CD4-positive, CD25-positive, alpha-beta regulatory T cell (primary cell): ENCODE measurements at places on chromosomes 1 and 21. TPM values are rescaled to one million over a fixed set of nuclear protein-coding genes. Genes with fewer than 3 reads are reported as not detected.

DNA sequence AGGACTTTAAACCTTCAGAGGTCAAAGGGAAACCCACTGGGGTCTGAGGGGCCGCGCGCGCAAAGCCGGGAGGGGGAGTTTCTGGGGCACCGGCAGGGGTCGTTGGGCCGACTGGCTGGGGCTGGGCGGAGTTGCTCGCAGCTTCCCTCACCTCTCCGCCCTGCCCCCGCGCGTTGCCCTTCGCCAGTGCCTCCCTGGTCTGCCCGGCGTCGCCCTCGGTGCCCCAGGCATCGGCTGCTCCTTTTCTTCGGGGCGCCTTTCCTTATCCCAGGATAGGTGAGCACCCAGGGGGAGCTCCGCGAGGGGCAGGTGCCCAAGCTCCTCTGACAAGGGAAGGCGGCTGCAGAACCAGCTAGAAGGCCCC lies 390 bp upstream of the NGF start:
- no peak for DNase-seq

GRCh38 chr1:238861342-238862066 lies 524.9 kb upstream of the CHRM3 start:
- DNase-seq = no peak

GRCh38 chr21:16199539-16199938 lies 469.8 kb downstream of the USP25 start:
- no peak for DNase-seq

- no peak for DNase-seq
Observed at GRCh38 chr1:84410328-84411095, 12.2 kb downstream of the DNASE2B start.

DNA sequence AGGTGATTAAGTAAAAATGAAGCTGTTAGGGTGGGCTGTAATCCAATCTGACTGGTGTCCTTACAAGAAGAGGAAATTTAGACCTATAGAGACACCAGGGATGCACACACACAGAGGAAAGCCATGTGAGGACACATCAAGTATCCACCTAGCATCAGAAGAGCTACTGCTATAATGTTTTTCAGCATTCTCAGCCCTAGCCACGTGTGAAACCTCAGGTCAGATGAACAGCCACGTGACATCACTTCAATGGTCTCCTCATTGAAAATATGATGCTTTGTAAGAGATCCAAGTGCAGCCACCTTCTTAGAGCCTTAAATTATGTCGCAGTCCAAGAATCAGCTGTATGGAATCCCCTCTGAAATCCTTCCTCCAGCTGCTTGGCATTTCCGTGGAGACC lies 65.1 kb downstream of the C1orf87 start:
- no peak for DNase-seq

GRCh38 chr1:223221686-223222085 lies 78.6 kb upstream of the TLR5 start:
- no peak for DNase-seq

GRCh38 chr1:172041102-172041501 lies 199.8 kb downstream of the DNM3 start:
- DNase-seq = no peak

DNA sequence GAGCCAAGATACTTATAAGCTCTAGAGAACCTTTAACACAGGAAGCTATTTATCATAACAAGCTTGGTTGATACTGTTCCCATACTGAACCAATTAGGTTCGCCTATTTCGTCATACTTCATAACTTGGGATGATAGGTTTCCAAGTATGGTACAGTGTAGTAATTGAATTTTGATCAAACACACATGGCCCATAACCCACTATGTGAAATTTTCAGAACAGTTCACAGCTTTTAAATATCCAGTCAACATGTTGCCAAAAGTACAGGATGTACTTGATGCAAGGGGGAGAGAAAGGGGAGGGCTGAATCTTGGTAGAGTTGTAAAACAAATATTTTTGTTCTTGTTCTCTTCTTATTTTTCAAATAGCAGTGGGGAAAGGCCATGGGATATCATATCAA lies 86.6 kb downstream of the TM2D1 start:
- DNase-seq = no peak

GRCh38 chr1:46755121-46755520 lies 36.2 kb upstream of the EFCAB14 start:
- DNase-seq = no peak

GRCh38 chr21:25836396-25836795 lies 101.6 kb downstream of the GABPA start:
- no peak for DNase-seq

- DNase-seq = no peak
Observed at GRCh38 chr21:43346551-43346950, 80.4 kb downstream of the SIK1 start.

- no peak for DNase-seq
Observed at GRCh38 chr1:213099682-213100399, 48.8 kb downstream of the RPS6KC1 start.

Gene CENPF
- polyA plus RNA-seq = 1.2 TPM

Gene TAF12
- 44.7 TPM for polyA plus RNA-seq

Gene OPRD1
- polyA plus RNA-seq = not detected

Gene WDTC1
- 5.3 TPM for polyA plus RNA-seq
